Endodermal cell (in vitro differentiated cells): ENCODE measurements at places on chromosomes 12 and 14.

- no peak overlapping the region for H3K27ac ChIP-seq
- H3K4me3 ChIP-seq = peak overlapping the region; percentile 66
- peaks cover 12% of the 10 kb centered on the region for H3K27me3 ChIP-seq
- peaks cover 6% of the 10 kb centered on the region for H3K36me3 ChIP-seq
- no peak for DNase-seq
Measured at GRCh38 chr12:6916426-6917200, 2.2 kb downstream of the ENO2 start.

DNA sequence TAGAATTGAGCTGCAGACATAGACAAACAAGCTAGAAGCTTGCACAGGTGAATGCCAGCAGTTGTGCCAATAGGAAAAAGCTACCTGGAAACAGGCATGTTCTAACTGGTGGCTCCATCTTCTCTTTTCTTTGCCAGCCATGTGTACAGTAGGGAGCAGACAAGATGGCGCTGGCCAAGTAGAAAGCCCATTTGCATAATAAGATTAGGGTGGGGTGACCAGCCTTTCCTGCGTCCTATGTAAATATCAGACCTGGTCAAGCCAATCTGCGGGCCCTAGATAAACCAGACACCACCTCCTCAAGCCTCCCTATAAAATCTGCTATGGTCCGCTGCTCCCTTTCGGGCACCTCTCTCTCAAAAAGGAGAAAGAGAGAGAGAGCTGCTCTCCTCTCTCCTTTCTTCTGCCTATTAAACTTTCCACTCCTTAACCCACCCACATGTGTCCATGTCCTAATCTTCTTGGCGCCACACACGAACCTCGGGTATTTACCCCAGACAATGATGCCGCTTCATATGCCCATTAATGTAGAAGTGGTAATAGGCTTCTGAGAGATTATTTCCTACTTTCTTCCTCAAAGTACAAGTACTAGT, 201.0 kb downstream of the SLC25A21 start:
- H3K4me3 ChIP-seq = no peak overlapping the region
- peaks cover 12% of the 10 kb centered on the region for H3K4me1 ChIP-seq
- DNase-seq = no peak
- no peak overlapping the region for H3K27ac ChIP-seq
- no peaks in the 10 kb centered on the region for H3K36me3 ChIP-seq
- peaks cover 8% of the 10 kb centered on the region for H3K27me3 ChIP-seq

- peaks cover 85% of the 10 kb centered on the region for H3K27me3 ChIP-seq
- H3K4me3 ChIP-seq = peak overlapping the region; percentile 79
- H3K36me3 ChIP-seq = no peaks in the 10 kb centered on the region
- no peak overlapping the region for H3K27ac ChIP-seq
- peak; percentile 83 for DNase-seq
Measured at GRCh38 chr14:37595809-37596621, 586 bp downstream of the TTC6 start.

- no peaks in the 10 kb centered on the region for H3K4me1 ChIP-seq
- no peaks in the 10 kb centered on the region for H3K27me3 ChIP-seq
- H3K36me3 ChIP-seq = no peaks in the 10 kb centered on the region
- H3K27ac ChIP-seq = no peak overlapping the region
Measured at GRCh38 chr12:131511391-131511802, 199.5 kb upstream of the SFSWAP start.

DNA sequence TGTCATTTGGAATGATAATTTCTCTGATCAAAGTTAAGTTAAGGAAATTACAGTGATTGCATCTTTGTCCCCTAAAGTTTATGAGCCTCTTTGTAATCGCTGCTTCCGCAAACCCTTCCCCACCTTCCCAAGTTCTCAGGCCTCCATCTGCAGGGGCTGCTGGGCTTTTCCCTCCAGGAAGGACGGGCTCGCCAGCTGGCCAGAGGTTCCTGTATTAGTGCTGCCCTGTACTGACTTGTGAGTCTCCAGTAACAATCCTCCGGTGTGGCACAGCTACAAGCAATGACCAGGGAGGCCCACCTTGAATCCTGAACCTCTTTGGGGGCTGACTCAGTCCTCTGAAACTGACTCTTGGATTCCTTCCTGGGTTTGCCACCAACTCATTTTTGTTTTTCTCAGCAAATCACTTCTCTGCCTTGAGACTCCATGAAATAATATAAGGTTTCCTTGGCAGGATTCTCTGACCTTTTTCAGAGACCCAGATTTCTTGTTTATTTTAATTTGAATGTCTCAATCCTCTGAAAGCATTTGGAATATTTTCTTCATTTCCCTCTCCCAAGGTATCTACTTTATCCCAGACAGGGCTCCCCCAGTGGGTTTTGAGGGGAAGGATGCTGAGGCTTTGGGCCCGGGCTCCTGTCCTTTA, 398.6 kb downstream of the ZFP36L1 start:
- peaks cover 11% of the 10 kb centered on the region for H3K4me1 ChIP-seq
- no peaks in the 10 kb centered on the region for H3K36me3 ChIP-seq
- H3K27me3 ChIP-seq = no peaks in the 10 kb centered on the region
- H3K4me3 ChIP-seq = no peak overlapping the region
- DNase-seq = no peak

GRCh38 chr12:69118516-69118915, 120.9 kb upstream of the CPSF6 start:
- H3K4me3 ChIP-seq = no peak overlapping the region
- no peak for DNase-seq
- no peaks in the 10 kb centered on the region for H3K36me3 ChIP-seq
- H3K27me3 ChIP-seq = no peaks in the 10 kb centered on the region

DNA sequence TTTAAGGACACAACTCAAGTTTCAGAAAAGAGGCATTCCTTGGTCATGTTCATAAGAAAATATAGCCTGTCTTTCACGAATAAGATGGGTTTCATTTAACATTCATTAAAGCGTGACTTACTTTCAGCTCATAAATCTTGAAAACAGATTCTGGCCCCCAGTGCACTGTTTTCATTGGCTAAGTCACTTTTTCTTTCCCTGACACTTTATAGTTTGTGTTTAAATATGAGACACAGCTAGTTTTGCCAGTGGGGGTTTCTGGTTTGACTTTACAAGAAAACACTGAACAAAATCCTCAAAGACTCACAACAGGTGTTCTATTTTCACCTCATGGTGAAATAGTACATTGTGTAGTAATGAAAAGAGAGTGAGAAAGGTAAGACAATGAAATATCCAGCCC, 65.9 kb downstream of the PHLDA1 start:
- H3K4me1 ChIP-seq = no peaks in the 10 kb centered on the region
- H3K4me3 ChIP-seq = no peak overlapping the region
- H3K27ac ChIP-seq = no peak overlapping the region

DNA sequence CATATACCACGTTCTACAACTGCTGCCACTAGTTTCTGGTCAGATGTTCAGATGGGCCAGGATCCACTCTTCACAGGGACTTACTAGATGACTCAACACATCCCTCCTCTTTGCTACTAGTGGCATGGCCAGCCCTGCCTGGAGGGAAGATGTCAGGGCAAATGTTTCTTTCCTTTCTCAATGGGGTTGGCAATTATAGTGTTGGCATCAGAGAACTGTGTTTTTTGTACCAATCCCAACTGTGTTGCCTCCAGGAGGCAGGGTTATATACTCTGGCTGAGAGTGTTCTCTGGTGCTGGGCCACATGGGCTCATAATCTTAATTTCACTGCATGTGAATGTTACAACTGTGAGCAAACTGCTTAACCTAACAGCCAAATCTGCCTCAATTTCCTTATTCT, 69.9 kb upstream of the AVPR1A start:
- DNase-seq = no peak
- H3K36me3 ChIP-seq = no peaks in the 10 kb centered on the region
- H3K27me3 ChIP-seq = peaks cover 13% of the 10 kb centered on the region
- no peak overlapping the region for H3K4me3 ChIP-seq
- peaks cover 3% of the 10 kb centered on the region for H3K4me1 ChIP-seq
- no peak overlapping the region for H3K27ac ChIP-seq

- DNase-seq = no peak
- H3K27ac ChIP-seq = no peak overlapping the region
- H3K4me3 ChIP-seq = no peak overlapping the region
- H3K4me1 ChIP-seq = no peaks in the 10 kb centered on the region
Measured at GRCh38 chr14:30550335-30550734, 8.6 kb upstream of the G2E3 start.

DNA sequence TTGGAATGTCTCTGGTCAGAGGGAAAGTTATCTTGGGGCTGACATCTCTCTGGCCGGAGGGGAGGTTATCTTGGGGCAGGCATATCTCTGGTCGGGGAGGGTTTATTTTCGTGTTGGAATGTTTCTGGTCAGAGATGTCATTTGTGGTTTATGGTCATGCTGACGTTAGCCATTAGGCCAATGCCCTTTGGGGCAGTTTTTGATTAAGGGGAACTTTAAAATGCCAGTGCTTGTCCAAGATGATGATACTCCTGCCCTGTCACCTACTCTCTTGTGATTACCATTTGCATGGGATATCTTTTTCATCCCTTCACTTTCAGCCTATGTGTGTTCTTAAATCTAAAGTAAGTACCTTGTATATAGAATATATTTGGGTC, 29.0 kb upstream of the A2M start:
- H3K4me3 ChIP-seq = no peak overlapping the region
- H3K4me1 ChIP-seq = no peaks in the 10 kb centered on the region
- DNase-seq = no peak
- no peaks in the 10 kb centered on the region for H3K27me3 ChIP-seq

- H3K27me3 ChIP-seq = no peaks in the 10 kb centered on the region
- no peaks in the 10 kb centered on the region for H3K36me3 ChIP-seq
- no peak overlapping the region for H3K4me3 ChIP-seq
- H3K27ac ChIP-seq = no peak overlapping the region
- no peaks in the 10 kb centered on the region for H3K4me1 ChIP-seq
- no peak for DNase-seq
Measured at GRCh38 chr12:83083616-83084015, 396.9 kb downstream of the TMTC2 start.
